ENCODE measurements at places on chromosomes 2 and 18.

- DNase-seq, result no peak
Measured at GRCh38 chr2:240398661-240399267, 36.7 kb upstream of the GPC1 start.

DNA sequence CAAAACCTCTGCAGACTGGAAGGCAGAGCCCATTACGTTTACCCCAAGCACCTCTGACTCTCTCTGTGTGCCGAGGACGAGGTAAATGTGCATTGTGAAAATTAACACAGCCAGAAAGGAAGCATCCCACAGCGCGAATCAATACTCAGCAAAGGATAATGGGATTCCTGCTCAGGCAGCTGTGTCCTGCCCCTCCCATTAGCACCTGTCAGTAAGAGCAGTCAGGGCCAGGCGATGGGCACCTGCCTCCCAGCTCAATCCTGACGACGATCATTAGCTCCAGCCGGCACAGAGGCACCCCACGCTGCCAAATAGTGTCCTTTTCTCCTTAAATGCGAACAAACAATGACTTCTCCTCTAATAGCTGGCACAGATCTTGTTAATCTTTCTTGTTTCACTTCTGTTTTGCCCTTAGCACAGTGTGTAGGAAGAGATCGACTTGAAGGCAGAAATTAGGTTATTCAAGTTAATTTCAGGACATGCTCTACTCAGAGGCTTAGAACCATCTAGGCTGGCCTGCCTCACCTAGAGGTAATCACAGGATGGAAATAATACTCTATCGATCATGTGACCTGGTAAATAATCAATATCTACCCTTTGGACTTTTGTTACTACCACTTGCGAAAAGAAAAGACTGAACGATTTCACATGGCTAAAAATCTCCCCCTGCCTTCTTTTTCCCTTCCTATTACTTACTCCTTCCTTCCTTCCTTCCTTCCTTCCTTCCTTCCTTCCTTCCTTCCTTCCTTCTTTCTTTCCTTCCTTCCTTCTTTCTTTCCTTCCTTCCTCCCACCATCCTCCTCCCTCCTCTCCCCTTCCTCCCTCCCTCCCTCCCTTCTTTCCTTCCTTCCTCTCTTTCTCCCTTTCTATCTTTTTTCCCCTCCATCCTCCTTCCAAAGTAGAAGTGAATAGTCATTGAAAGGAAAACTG is 487.9 kb upstream of the ID2 start:
- no peak for DNase-seq

GRCh38 chr2:119823734-119824334 is 64.1 kb downstream of the PTPN4 start:
- peak; percentile 78 for DNase-seq

DNA sequence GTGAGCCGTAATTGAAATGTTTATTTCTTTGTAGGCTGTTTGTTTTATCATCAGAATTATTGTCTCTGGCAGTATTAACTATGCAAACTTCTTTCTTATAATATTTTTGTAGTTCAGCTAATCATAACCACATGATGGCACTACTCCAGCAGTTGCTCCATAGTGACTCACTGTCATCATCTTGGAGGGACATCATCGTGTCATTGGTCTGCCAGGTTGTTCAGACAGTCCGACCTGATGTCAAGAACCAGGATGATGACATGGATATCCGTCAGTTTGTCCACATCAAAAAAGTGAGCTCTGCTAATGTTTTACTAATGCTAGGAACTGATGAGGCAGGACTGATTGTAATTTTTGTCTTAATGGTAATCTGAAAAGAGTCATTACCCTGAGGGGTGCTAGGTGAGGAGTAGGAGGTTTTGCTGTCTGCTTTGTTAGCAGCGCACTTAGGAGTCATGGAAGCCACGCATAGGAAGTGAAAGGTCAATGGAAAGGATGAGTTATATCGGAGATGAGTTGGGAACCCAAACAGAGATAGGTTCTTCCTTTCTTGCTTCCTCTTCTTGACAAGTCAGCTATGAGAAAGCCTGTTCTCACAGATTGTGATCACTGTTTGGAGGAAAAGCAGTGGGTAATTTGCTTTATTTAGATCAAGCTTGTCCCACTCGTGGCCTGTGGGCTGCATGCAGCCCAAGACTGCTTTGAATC is 49.2 kb downstream of the PIKFYVE start:
- DNase-seq, result no peak

GRCh38 chr2:241153616-241154015 is 3.3 kb downstream of the PPP1R7 start:
- DNase-seq, result no peak

DNA sequence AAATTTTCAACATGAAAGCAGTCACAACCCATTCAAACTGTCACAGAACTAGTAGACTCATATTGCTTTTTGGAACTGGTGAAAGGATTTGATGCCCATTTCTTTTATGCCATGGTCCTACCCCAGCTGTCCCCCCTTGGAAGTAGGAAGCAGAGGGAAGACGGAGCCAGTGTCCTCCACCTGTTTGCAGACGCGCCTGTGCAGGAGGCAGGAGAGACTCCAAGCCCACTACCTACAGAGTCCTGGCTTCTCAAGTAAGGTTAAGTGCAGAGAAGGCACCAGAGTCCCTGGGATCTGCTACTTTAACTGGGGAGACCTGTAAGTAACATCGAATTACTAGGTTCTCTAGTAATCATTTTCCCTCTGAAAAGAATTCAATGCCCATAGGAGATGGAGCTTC is 32.7 kb upstream of the DNMT3A start:
- no peak for DNase-seq

DNA sequence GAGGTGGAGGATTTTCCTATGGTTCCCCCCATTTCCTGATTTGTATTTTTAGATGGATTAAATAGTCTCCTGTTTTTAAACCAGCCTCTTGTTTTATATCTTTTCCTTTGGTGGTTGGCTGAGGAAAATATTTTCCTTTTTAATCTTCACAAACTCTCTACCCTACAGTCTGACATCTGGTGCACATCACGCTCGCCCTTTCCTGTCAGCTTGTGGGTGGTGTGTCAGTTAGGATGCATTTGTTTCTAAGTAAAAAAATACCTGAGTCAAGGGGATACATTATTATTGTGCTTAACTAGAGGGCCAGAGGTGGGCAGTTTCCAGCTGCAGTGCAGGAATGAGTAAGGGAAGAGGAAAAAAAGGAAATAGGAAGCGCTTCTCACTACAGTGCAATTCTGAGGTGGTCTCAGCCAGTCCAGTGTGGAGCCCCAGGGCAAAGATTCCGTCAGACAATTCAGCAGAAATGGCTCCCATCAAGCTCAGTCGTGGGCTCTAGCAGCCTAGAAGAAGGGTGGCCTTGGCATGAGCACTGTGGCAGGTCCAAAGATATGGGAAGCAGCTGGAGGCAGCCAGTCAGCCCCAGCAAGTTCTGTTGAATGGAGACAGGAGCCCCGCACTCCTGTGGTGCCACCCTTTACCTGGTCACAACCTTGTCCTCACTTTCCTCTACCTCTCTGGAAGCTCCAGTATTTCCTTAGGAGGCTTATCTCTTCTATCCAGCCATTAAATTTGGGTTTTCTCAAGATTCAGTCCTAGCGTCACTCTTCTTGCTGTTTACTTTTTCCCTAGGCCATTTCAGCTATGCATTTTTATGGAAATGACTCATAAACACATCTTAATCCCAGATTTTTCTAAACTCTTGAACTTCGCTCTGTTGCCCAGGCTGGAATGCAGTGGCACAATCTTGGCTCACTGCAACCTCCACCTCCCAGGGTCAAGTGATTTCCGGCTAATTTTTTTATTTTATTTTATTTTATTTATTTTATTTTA is 18.5 kb downstream of the SFTPB start:
- DNase-seq, result no peak

DNA sequence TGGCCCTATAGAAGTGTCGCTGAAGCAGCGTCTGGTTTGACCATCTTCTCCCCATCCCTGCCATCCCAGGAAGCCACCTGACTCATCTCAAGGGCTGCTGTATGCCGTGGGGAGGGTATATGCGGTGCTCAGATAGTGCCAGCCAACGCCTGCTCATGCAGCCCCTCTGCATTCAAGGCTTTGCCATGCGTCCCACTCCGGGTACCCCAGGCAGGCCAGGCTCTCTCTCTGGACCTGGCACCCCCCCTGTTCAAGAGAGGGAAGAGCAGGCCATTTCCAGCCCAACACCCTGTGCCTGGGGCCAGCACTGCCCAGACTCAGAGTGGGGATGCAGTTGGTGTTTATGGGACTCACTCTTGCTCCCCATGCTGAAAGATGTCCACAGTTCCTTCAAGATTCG is 130.0 kb downstream of the GLI2 start:
- no peak for DNase-seq

GRCh38 chr2:118618279-118618678 is 229.2 kb downstream of the EN1 start:
- DNase-seq, result no peak

GRCh38 chr2:202201220-202202160 is 36.9 kb downstream of the SUMO1 start:
- no peak for DNase-seq

DNA sequence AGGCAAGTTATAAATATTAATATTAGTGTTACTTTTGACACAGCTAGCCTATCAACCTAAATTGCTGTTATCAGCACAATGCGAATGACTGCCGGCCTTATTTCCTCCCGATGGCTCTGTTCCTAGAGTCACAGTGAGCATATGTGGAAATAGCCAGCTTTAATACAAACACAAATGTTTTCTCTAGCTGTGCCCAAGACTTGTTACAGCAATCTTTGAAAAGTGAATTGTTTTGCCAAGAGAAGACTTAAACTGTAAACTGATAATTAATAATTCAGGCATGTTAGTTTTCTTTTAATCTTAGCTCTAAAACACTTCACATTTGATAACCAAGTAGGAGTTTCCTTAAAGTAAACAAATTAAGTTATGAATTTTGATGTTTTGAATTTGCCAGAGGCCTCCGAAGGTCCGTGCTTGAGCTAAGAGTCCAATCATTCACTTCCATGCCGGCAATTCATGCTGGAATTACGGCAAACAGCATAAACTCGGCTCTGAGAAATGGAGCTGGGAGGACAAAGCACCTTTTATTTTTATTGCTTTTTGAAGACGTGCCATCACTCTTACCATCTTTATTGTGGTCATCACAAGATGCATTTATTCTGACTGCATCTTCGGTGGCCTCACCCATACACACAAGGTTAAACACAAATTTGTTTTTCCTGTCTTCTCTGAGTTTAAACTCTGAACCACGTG is 184.5 kb upstream of the CWC22 start:
- no peak for DNase-seq

- no peak for DNase-seq
Measured at GRCh38 chr2:11411244-11411643, 54.7 kb downstream of the E2F6 start.

DNA sequence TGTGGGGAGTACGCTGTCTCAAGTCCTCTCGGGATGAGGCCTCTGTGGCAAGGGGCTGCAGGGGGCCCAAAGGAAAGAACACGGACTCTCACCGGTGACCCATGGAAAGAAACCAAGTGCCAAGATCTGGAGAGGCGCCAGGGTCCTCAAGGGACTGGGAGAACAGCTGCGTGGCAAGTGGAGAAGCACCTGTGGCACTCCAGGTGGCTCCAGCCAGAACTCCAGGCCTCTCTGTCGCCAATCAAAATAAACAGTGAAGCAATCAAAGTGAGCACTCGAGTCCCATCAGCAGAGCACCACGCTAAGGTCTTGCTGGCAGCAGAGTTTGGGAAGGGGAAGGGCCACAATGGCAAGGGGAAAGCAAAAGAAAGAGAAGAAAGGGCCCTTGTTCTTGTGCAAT is 54.7 kb downstream of the BCL2 start:
- DNase-seq, result no peak

- no peak for DNase-seq
Measured at GRCh38 chr18:35345460-35345921, 1.3 kb upstream of the ZNF24 start.

- DNase-seq, result no peak
Measured at GRCh38 chr18:3455907-3456685, 6.1 kb downstream of the TGIF1 start.

- no peak for DNase-seq
Measured at GRCh38 chr2:124814968-124815745, 790.1 kb downstream of the CNTNAP5 start.

GRCh38 chr2:226387499-226387942 is 412.1 kb downstream of the IRS1 start:
- no peak for DNase-seq

Data from Kasumi-1 (cell line).